ENCODE measurements at places on chromosomes 4 and X. TPM values are rescaled to one million over a fixed set of nuclear protein-coding genes. Genes with fewer than 3 reads are reported as not detected.

- DNase-seq = no peak
Observed at GRCh38 chr4:84583876-84584380, 1.0 kb downstream of the CDS1 start.

DNA sequence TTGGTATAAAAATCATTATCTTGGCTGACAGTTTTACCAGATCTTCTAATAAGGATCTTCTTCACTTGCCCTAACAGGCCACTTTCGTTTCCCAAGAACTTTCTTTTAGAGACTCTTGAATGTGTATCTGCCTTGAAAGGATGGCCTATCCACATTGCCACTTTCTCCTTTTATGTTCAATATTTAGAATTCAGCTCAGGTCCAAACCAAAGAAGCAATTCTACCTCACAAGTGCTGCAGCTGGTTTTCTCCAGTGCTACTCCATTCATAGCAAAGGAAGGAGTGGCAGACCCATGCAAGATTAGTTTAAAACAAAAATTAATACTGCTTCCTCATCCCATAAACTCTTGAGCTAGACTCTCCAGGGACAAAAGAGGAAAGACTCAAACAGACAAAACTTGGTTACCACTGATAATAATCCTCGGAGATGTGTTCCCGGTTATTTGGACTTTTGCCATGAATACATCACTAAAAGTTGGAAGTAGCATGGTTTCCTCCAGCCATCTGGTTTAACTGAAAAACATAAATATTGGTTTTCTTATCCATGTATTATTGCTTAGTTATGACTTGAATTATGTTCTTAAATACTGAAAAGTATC lies 401.8 kb downstream of the PABPC4L start:
- no peak for DNase-seq

- DNase-seq = no peak
Observed at GRCh38 chr4:126209147-126209546, 894.4 kb downstream of the FAT4 start.

- no peak for DNase-seq
Observed at GRCh38 chr4:131613824-131614216, 1535.3 kb upstream of the PCDH10 start.

GRCh38 chr4:162793571-162793970 lies 373.1 kb downstream of the NAF1 start:
- DNase-seq = no peak

- DNase-seq = no peak
Observed at GRCh38 chrX:44484607-44485146, 58.0 kb downstream of the FUNDC1 start.

- peak; percentile 23 for DNase-seq
Observed at GRCh38 chr4:42371305-42372252, 25.7 kb upstream of the SHISA3 start.

- no peak for DNase-seq
Observed at GRCh38 chrX:101349193-101349562, 636 bp upstream of the TIMM8A start.

DNA sequence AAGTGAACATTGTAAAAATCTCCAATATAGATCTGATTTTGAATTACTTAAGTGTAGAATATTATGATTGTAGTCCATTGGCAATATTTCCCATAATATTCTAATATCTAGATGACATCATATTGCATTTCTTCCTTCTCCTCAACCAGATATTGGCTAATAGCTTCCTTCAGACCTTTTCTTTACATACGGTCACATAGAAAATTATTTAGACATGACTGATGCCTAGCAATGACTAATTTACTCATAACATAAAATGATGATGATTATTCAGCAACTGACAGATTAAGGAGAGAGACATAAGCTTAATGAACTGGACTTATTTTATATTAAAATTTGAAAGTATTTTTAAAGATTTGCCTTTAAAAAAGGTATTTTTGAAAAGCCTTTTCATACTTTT lies 1287.6 kb downstream of the STIM2 start:
- no peak for DNase-seq

- peak; percentile 80 for DNase-seq
Observed at GRCh38 chr4:143336781-143337599, at the start of gene GAB1. Gene GAB1, plus strand, starts transcription at chr4:143336876. Its CDS starts 313 bp downstream, at chr4:143337189.

GRCh38 chr4:67573193-67573592 lies 14.7 kb downstream of the STAP1 start:
- DNase-seq = no peak

DNA sequence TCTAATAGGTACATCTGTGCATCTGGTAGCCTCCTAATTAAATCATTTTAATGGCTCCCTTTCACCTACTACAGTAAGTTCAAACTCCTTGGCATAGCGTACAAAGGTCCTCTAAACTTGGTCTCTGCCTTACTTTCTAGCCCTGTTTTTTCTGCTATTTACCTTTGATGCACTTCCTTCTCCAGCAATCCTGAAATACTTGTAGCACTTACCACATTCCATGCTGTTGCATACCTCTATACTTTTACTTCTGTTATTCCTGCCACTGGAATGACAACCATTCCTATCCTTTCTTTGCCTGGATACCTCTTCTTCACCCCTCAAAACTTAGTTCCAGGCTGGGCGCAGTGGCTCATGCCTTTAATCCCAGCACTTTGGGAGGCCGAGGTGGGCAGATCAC lies 56.6 kb upstream of the LHFPL1 start:
- DNase-seq = no peak

DNA sequence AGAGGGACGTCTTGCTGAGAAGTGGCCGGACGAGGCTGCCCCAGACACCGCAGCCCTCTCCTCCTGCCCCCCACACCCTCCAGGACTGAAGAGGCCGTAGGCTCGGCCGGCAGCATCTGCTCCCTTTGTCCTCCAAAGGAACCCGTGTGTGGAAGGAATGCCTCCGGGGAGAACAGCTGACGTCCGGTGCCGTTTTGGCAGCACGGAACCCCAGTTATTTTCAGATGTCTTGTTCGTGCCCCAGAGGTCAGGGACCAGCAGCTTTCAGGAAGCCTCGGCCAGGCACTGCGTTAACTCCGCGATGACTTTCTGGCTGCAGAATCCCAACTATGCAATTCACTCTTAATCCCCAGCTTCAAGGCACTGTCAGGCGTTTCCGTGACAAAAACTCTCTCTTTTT lies 10.9 kb upstream of the PPP2R3B start:
- DNase-seq = no peak

DNA sequence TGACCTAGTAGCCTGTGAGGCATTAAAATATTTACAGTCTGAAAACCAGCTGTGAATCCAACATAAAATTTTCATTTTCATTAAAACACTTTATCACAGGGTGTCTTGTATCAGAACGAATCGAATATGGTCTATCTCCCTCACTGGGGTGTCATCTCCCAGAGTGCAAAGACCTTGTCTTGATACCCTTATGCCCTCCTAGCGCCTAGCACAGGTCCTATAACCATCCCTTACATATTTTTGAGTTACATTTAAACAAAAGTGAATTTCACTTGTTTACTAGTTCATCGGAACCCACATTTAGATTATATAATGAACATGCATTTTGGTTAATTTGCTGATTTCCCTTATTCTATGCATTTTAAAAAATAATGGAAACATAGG lies 14.0 kb downstream of the DIPK2B start:
- DNase-seq = no peak

DNA sequence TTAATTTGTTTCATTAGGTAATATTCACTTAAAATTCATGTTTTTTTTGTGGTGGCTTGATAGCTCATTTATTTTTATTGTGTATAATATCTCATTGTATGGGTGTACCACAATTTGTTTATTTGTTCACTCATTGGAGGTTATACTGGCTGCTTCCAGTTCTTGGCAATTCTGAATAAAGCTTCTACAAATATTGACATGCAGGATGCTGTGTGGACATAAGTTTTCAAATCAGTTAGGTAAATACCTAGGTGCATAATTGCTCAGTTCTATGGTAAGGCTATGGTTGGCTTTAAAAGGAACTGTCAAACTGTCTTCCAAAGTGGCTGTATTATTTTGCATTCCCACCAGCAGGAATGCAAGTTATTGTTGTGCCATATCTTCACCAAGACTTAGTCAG lies 504.5 kb upstream of the GALNTL6 start:
- no peak for DNase-seq

DNA sequence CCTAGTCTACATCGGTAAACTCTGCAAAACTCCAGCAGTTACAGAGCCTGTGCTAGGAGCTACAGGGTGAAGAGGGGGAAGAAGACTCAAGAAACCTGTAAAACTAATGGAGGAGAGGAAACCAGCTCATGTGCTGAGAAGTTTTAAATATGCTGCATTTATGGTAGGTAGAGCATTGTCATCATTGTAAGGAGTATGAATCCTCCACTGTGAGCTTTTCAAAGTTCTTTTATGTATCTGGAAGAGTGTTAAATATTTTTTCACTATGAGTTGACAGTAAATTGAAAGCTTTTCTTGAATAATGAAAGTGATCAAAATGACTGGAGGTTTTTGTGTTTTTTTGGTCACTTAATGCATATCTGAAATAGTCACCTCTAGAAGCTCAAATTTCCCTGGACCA lies 46.2 kb downstream of the SEPTIN11 start:
- no peak for DNase-seq

DNA sequence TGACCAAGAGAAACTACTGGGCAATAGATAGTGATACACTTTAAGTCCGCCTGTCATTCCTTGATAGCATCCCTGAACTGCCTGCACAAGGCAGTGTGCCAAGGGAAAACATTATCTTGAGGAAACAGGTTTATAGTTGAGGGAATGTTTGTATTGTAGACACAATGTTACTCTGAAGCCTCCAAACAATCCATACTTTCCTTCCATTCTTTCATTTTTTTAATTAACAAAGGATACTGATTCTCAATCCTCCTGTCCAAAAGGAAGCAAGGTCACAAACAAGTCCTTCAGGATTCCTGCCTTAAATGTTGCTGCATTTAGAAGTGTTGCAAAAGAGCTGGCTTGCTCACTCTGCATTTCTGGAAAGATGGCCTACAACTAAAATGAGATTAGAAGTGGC lies 61.7 kb upstream of the PRSS48 start:
- no peak for DNase-seq

DNA sequence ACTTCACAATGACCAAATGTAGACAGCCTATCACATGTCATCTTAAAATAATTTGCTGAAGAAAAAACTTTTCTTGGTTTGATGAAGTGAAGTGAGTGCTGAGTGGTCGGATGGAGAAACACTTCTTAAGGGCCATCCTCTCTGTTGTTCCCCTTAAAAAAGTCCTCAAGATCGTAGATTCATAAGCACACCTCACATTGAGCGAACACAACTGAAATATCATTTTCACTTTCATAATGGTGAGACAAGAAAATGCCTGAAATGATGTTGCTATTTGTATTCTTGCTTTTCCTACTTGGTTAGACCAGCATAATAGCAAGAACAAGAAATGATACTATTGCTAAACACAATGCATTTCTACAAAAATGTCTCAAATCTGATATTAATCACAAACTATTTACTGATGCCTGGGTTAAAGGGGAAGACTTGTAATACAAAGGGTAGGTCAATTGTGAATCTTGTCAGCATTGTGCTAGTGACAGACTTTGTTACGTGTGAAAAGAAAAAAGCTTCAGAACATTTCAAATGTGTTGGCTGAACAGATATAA lies 305.6 kb upstream of the NR3C2 start:
- DNase-seq = no peak

DNA sequence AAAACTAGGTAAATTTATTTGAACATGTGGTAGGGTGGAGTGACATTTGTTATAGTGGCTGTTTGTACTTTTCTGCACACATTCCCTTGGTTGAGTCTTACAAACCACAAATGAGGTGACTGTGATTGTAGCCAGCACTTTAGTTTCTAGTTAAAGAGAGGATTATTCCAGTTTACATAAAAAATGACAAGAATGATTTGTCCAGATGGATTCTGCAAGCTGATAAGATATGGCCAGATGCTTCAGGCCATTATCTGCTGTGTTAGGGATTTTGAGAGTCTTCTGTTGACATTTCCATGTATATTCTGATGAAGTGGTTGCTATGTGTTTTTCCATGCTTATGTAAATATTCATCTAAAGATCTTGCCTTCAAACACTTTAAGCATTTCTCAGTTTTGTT lies 31.0 kb upstream of the PDE5A start:
- no peak for DNase-seq

DNA sequence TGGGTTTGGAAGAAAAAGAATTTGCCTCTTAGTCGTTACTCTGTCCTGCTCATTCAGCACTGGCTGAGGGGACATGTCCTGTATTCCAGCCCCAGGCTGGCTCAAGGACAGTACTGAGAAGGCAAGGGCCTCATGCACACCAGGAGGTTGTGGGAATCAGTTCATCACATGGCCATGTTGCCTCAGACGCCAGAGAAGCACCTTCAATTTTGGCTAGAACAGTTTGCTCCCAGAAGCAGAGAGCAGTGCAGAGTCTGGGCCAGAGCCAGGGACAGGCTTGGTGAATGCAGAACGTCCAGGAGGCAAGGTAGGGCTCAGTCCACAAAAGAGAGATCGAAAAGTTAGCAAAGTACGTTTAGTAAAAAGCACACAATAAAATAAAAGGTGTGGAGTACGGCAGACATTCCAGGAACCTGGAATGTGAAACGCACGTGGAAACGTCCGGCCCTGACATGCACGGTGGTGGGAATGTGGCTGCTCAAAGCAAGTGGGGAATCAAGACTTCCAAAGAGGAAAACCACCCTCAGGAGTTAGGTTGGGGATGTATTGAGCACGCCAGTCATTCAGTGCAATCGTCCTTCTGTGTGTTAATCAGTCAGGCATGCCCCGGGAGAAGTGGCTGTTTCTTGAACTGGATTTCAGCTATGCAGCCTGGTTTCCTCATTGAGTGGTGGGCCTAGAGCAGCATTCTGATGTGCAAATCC lies 1.2 kb upstream of the SLC2A9 start:
- DNase-seq = no peak

DNA sequence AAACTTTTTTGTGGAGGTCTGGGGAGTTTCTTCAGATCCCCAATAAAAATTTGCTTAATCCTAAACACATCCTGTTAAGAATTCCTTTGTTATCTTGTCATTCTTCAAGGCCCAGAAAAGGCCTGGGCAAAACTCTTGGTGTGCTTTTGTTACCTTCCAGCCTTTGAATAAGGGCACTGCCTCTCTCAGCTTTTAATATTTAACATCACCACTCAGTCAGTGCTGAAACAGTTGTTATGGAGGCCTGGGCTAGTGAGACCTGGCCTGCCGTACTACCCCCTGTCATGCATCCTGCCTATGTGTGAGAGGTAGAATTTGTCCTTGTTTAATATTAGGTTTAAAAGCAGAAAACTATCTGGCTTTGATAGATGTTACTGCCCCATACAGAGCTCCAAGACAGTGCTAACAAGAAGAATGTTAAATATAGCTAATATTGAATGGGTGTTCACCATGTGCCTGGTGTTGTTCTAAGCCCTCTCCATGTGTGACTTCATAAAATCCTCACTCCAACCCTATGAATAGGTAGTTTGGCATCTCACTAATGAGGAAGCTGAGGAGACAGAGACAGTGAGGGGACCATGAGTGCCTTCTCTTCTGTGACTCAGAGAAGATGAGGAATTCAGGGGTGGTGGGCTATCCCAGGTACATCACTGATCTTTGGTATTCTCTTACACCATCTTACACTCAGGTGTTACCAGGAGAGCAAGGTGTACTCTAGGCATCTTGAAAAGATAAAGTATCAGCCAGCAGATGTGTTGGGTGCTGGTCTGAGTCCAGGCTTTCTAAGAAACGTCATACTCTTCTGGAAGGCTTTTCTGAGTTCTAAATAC lies 6.2 kb downstream of the PPP1R2C start:
- no peak for DNase-seq

Gene NHSL2
- total RNA-seq = 2.9 TPM

Gene ANOS1
- total RNA-seq = not detected

Gene ATP8A1
- 70.9 TPM for total RNA-seq

Gene SRPK3
- total RNA-seq = not detected

Gene MAGEA9B
- total RNA-seq = not detected

Gene MAGEA2B
- not detected for total RNA-seq
